ENCODE measurements at places on chromosomes 3 and 15.

GRCh38 chr3:135240426-135240825 lies 445.4 kb downstream of the EPHB1 start:
- no peak for DNase-seq

GRCh38 chr3:53813876-53814275 lies 32.3 kb downstream of the CHDH start:
- no peak for DNase-seq

DNA sequence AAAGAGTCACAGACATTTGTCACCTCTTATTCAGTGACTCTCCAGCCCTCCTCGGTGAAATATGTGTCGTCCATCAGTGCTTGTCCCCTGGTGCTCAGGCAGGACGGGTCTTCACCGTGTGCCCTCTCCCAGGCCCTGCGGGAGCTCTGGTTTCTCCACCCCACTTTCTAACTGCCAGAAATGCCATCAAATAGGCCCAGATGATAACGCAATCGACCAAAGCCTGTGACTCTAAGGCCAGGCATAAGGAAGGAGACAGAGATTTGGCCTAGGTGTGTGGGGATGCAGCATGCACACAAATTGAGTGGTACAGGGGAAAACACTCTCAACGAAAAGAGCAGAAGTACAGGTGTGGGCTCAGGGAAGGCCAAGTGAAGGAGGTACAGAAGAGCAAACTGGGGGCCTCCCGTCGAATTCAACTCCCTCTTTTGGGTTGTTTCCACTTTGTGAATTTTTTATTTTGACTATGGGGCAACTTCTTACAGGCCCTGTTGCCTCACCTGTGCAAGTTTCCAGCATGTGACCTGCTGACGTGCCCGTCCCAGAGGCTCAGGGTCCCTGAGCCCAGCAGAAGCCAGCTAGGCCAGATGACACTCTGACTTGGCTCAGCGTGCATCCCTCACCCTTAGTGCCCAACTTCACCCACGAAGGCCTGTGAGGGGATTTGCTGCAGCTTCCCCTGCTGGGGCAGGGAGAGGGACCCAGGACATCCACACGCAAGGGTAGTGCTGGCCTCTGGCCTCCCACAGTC lies 4.7 kb downstream of the NUP210 start:
- no peak for DNase-seq

- no peak for DNase-seq
Measured at GRCh38 chr15:76038512-76038911, 21.3 kb upstream of the TMEM266 start.

GRCh38 chr15:101246824-101247745 lies 4.8 kb downstream of the CHSY1 start:
- no peak for DNase-seq

DNA sequence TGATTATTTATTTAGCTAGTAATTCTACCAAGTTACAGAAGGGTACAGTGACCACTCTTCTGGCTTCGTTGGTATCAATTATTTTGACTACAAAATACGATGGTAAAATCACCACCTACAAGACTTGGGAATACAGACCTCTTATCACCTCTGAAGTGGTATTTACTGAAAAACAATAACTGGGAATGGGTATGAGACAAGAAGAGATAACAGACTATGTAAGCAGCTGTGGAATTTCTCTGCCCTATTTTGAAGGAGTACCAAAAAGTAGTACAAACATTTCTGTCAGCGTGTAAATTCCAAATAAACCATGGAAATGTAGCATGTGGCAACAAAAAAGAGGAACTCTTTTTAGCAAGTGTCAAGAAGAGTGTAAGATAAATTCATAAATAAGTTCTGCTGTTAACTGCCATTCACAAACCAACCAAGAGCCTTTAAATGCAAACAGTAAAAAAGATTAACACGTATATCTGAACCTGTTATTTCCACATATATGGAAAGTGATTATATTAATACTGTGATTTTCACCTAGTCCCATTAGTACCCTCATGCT lies 77.0 kb upstream of the SLC12A8 start:
- DNase-seq: peak; percentile 6

DNA sequence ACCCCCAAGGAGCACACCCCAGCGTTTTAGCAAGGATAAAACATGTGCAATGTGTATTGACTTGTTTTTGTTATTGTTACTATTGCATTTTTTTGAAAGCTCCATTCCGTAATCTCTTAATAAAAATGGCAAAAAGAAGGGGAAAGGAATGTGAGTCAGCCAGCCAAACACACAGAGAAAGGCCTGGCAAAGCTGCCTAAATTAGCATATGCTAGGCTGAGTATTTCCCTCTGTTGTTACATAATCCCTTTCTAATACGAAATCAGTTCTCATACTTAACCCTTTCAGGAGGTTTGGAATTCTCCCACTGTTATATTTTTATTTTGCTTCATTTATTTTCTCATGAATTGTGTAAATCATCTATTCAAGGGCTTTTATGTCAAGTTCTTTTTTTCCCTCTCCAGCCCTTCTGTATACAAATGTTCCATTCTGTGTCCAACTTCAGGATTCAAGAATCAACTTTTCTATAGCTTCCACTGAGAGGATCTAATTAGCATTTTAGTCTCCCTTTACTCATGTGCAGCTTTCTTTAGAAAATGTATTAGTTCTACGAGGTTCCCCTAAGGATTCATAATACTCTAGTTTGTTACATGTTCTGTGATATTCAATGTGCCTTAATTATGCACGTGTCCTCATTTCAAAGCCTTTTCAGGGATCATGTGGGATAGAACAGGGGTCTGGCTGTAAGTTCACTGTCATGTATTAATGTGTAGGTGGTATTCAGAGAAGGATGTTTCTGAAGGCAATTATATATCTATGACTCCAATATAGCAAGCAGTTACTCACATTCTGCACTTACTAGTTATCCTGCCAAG lies 9.2 kb downstream of the CADM2 start:
- DNase-seq: no peak

- DNase-seq: no peak
Measured at GRCh38 chr3:50100386-50100785, 11.7 kb downstream of the RBM5 start.

DNA sequence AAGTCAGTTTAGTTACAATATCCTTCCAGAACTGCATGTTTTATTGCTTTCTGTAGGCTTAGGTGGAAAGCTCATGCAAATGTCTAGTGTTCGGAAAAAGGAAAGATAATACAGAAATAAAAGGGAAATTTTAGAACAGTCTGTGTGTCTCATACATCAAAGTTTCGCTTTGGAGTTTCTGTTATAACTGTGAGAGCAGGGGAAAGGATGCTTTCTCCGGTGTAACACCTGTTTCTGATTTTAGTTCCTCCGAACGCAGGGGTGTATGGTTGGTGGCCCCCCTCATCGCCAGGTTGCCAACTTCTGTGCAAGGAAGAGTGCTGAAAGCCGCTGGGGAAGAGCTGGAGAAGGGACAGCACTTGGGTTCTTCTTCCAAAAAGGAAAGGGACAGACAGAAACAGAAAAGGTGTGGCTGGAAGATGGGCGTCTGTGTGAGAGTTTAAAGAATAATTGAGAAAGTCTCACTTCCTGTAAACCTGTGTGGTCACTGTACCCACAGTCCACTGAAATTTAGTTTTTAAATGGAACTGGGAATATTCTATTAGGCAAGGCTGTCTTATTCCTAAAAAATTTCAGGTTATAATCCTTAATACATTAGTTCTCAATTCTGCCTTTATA lies 6.7 kb downstream of the P2RY12 start:
- DNase-seq: no peak

GRCh38 chr3:190258634-190259033 lies 63.6 kb downstream of the CLDN1 start:
- DNase-seq: no peak

GRCh38 chr15:61994216-61994615 lies 66.0 kb downstream of the VPS13C start:
- DNase-seq: no peak

DNA sequence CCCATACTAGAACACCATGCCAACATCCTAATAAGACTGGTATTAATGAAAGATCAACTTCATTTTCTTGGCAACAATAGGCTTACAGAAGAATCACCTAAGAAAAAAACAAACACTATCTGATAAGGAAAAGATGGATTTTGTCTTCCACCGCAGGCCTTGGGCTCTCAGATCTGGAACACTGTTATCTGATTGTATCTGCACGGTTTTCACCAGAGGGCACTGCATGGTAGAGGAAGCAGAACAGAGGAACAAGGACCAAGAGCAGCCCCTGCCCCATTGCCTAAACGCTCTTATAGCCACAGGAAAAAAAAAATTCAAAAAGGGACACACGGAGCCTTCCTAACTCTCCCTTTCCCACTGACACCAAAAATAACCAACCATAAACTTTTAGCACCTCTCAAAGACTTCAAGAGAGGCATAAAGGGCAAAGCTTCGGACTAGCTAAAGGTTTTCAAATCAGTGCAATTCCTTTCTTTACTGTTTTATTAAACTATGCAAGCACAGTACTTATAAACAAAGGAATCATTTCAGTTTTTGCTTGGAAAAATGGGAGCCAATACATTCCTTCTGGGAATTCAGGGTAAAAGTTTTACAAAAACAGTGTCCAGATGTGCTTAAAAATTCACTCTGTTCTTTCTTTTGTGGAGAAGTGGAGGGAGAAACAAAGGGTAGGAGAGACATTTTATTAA lies 23.3 kb downstream of the IL17RD start:
- DNase-seq: no peak

- DNase-seq: peak; percentile 64
Measured at GRCh38 chr3:101950510-101950909, 101.2 kb downstream of the NFKBIZ start.

GRCh38 chr15:99054892-99055291 lies 47.3 kb upstream of the PGPEP1L start:
- DNase-seq: no peak

DNA sequence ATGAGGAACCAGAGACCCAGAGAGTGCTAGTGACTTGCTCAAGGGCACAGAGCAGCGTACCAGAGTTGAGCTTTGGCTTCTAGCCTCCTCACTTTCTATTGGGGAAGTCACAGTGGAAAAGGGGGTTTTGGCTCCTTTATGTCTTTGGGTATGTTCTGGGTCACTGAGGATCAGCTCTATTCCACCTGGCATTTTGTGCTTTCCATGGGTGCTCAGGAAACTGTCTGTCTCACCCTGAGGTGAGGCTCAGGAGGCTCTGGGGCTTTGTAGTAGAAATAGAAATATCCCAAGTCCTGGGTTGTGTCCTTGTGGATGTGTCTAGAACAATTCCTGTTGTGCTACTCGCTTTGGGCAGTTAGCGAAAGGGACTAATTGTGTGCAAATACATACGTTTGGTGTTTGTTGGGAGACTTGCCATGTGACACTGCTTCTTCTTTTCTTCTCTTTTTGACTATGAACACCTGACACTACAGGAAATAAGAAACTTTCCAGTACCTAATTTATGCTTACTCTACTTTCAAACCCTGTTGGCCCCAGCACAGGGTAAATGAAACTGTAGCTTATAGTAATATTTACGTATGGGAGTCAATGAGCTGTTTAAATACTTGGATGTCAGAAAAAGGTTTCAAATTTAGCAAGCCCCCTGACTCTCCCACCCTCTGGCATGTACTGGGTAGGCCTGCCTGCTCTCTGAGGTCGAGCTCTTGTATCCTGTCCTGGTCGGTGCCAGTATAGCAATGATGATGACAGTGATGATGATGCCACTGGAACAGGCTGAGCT lies 35.6 kb downstream of the SMAD3 start:
- no peak for DNase-seq

- no peak for DNase-seq
Measured at GRCh38 chr3:14938954-14939353, 8.4 kb upstream of the NR2C2 start.

DNA sequence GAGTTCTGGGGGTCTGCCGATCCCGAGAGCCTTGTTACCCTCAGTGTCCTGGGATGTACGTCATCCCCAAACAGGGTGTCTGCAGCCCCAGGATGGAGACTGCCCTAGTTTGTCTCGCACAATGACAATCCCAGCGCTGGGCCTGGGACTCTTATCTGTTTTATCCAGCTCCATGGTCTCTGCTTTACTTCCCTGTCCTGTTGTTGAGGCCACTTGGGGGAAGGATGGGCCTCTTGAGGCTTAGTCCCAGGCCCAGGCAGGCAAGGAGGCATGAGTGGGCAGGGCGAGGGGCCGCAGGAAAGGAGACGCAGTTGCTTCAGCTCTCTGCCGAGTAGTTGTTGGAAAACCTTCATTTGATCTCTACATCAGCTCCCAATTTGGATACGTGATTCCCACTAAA lies 17.4 kb downstream of the SMAD6 start:
- no peak for DNase-seq

All from suppressor macrophage treated with lipopolysaccharide for 4 hours (primary cell).